ENCODE measurements at places on chromosomes 7 and 10. TPM values are rescaled to one million over a fixed set of nuclear protein-coding genes. Genes with fewer than 3 reads are reported as not detected.

The ASAH2 gene
- polyA plus RNA-seq: 2.2 TPM

The NANOS1 gene
- 3.8 TPM for polyA plus RNA-seq

The CHCHD3 gene
- 93.4 TPM for polyA plus RNA-seq

The LOXL4 gene
- 4.5 TPM for polyA plus RNA-seq

The BAIAP2L1 gene
- 17.0 TPM for polyA plus RNA-seq

The AEBP1 gene
- 55.4 TPM for polyA plus RNA-seq

The ADIRF gene
- polyA plus RNA-seq: 12.7 TPM

The SEC23IP gene
- polyA plus RNA-seq: 69.4 TPM

The ACSL5 gene
- 6.4 TPM for polyA plus RNA-seq

The ORAI2 gene
- polyA plus RNA-seq: 21.5 TPM

The PLXNA4 gene
- 13.3 TPM for polyA plus RNA-seq

The MYH16 gene
- polyA plus RNA-seq: 0.10 TPM

The CARD11 gene
- 1.0 TPM for polyA plus RNA-seq

The OPALIN gene
- polyA plus RNA-seq: not detected

The MMRN2 gene
- polyA plus RNA-seq: 26.7 TPM

The GIMAP7 gene
- polyA plus RNA-seq: 17.2 TPM

The MAGI2 gene
- 38.8 TPM for polyA plus RNA-seq

The ANKMY2 gene
- polyA plus RNA-seq: 36.0 TPM

The EEPD1 gene
- 6.7 TPM for polyA plus RNA-seq

The PAX4 gene
- not detected for polyA plus RNA-seq

The TAC1 gene
- polyA plus RNA-seq: not detected

The ZNF804B gene
- 0.45 TPM for polyA plus RNA-seq
